ENCODE measurements at places on chromosomes 13 and 19. TPM values are rescaled to one million over a fixed set of nuclear protein-coding genes. Genes with fewer than 3 reads are reported as not detected.

SYNGR4 gene
- total RNA-seq, result not detected

GRCh38 chr13:23183292-23183691 lies 2.5 kb downstream of the SGCG start:
- no peak for DNase-seq

DNA sequence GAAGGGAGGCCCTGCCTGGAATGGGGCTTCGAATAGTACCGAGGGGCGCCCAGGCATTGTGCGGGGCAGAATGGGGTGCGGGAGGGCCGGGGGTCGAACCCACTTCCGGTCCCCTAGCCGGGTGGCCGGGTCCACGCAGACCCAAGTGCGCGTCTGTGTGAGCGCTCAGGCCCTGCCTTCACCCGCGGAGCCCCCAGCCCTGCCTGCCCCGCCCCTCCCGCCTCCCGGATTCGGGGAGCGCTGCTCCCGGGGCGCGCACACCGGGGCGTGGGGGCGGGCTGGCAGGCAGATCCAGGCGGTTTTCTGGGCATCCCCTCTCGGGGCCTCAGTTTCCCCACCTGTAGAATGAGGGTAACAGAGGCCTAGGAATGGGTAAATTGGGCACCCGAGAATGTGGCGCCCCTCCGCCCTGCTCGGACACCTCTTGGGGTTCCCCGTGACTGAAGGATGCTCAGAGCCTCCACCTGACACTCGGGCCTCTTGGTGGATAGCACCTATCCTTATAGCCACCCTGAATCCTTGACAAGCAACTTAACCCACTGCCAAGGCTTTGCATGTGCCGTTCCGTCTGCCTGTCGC lies 682 bp downstream of the PIK3R2 start:
- DNase-seq, result peak; percentile 47

DNA sequence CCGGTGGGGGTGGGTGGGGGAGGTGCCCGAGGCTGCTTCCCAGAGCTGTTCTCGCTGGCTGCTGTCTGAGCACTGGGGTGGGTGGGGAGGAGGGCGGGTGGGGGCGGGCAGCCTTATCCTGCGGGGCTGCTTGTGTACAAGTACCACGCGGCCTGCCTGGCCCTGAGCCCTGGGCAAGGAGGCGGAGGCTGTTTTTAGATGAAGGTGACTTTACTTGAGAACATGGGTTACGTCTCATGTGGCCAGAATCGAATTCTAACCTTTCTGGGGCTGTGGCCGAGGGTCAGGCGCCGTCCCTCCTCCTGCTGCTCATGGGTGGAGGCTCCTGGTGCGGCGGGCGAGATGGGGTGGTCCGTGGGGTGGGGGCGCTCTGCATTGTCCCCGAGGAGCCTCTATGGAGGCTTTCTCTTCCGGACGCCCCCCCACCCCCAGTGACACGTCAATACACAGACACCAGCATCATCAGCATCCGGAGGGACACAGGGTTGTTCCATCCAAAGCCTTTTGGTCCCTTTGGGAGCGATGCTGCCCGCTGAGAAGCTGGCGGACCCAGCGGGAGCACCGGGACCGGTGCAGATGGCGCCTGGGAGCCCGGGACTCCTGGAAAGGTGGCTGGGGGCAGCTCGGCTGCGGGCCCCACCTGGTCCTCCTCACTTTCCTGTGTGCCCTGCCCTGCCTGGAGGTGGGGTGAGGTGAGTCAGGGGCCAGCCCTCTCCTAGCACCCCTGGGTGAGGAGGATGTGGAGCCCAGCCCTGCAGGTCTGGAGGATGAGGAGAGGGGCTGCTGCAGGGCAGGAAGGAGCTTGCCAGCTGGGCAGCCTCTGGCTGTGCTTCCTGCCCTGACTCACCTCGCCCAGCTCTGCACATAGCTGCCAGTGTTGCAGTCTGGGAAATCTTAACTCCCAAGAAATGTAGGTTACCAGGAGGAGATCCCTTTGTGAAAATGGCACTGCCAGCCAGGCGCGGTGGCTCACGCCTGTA lies 3.4 kb downstream of the BSG start:
- no peak for DNase-seq

GRCh38 chr19:45608948-45609347 lies 6.9 kb upstream of the GPR4 start:
- DNase-seq, result no peak

DNA sequence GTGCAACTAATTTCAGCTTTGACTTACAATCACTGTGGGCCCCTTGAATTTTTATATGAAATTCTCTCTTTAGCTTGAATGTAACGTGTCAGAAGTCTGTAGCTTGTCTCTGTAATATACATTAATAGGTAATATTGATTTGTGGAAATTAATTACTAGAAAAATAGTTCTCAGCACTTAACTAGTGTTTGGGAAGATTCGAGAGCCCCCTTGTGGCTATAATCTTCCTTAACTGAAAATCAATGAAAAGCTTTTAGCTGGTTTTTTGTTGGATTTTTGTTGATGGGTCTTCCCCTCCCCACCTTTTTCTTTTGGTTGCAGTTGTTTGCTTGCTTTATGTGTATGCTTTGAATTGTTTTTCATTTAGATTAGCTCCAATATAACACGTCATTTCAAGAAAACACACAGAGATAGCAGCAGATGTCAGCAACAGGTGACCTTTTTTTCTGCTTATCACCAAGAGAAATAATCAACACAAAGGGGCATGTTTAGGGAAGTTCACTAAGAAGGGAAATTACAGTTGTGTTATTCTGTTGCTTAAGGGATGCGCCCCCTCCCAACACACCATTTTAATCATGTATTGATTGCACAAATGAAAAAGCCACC lies 176.8 kb downstream of the OXGR1 start:
- DNase-seq, result no peak

PSG3 gene
- not detected for total RNA-seq

- no peak for DNase-seq
These were observed 10.5 kb downstream of the CEBPA start for GRCh38 chr19:33291623-33292534.

DNA sequence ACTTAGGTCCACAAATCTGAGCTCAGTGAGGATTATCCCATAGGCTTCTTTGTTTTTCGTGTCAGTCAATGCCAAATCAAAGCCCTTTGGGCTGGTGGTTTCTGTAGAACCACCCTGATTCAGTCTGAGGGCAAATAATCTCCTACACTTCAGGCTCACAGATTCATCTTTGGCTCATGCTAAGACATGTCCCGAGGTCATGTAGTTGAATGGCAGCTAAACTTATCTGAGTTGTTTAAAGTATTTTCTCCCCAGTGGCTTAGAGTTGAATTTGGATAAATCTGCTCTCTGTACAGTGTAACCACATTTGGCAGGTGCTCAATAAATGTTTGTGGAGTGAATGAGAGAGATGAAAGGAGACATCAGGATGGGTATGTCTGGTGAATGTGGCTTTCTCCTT lies 13.1 kb upstream of the SLC25A42 start:
- no peak for DNase-seq

DNA sequence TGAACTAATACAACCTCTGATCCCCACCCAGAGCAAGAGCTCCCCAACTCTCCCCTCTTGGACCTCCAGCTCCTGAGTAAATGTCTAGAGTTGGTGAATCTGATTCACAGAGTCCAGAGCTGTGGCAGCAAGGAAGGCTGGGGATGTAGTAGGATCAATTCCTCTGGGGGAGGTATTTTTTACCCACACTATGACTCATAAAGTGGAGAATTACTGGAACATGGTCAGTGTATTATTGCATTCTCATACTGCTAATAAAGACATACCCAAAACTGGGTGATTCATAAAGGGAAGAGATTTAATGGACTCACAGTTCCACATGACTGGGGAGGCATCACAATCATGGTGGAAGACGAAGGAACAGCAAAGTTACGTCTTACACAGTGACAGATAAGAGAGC lies 496.7 kb downstream of the EFNB2 start:
- no peak for DNase-seq

KLC3 gene
- total RNA-seq, result not detected
